Right renal pelvis (tissue), 4 donors: ENCODE measurements at places on chromosomes 2 and 18.

GRCh38 chr2:171524018-171524401, 1.7 kb downstream of the CYBRD1 start:
- peak; percentile 5 for DNase-seq

- DNase-seq: no peak
Measured at GRCh38 chr18:45715212-45715780, 8.7 kb upstream of the SLC14A1 start.

DNA sequence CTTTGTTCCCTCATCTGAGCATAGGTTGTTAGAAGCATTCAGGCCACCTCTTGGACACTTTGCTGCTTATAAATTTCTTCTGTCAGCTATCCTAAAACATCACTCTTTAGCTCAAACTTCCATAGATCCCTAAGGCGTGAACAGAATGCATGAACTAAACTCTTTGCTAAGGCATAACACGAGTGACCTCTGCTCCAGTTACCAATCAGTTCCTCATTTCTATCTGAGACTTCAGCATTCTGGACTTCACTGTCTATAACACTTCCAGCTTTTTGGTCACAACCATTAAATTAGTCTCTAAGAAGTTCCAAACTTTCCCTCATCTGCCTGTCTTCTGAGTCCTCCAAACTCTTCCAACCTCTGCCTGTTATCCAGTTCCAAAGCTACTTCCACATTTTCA, 8.3 kb upstream of the VWA3B start:
- no peak for DNase-seq

- no peak for DNase-seq
Measured at GRCh38 chr18:31946305-31947046, 3.5 kb upstream of the TRAPPC8 start.

DNA sequence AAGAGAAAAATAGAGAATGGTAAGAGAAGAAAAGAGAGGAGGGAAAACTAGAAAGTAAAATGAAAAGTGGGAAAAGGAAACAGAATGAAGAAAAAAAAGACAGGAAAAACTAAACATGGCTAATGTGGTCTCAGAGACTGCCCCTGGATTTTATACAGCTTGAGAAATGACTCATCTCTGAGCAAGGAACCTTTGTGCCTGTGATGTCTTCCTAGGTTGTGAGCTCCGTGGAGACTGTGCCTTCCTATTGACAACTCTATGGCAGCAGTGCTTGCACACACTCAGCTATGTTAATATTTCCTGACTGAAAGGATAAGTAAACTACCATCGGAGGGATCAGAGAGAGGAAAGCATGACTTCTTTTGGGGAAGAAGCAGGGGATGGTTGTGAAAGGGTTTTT, 203.8 kb downstream of the RDH14 start:
- no peak for DNase-seq

- DNase-seq: peak; percentile 23
Measured at GRCh38 chr2:164015328-164016123, 279.7 kb upstream of the FIGN start.

DNA sequence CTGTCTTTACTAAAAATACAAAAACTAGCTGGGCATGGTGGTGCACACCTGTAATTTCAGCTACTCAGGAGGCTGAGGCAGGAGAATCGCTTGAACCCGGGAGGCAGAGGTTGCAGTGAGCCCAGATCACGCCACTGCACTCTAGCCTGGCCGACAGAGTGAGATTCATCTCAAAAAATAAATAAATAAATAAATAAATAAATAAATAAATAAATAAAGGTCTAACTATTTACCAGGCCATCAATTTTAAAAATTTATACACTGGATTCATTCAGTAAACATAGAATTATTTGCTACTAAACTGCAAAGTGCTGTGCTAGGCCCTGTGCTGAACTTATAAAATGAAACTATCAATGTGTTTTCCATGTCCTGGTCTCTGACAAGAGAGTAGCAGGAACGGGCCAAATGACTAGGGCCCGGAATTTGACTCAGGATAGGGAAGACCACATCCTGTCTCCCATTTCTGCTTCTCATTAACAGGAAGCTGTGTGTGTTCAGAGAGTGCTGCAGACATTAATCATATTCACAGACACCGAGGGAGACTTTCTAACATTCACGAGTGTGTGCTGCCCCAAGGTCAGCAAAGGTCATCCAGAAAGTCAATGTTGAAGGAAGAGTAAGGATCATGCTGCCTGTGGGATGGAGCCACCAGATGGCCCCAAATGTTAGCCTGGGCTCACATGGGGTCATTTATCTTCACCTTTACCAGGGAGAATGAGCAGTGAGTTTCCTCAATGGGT, 95.8 kb downstream of the SPP2 start:
- no peak for DNase-seq

- no peak for DNase-seq
Measured at GRCh38 chr18:32893915-32894314, 121.1 kb upstream of the KLHL14 start.

DNA sequence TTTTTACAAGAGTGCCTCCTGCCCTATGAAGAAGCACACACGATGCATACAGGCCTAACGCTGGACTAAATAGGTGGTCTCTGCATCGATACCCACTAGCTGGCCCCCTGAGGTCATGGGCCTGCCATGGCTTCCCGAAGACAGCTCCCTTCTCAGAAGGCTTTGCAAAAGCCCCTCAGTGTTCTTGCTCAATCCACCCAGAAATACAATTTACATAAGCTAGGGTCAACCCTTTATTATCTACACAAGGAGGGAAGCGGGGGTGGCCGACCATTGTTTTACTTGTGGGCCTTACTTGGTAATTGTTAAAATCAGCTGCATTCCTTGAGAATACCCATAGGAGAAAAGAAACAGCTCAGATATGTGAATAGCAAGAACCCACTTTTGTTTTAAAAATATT, 28.5 kb downstream of the UXS1 start:
- DNase-seq: no peak

DNA sequence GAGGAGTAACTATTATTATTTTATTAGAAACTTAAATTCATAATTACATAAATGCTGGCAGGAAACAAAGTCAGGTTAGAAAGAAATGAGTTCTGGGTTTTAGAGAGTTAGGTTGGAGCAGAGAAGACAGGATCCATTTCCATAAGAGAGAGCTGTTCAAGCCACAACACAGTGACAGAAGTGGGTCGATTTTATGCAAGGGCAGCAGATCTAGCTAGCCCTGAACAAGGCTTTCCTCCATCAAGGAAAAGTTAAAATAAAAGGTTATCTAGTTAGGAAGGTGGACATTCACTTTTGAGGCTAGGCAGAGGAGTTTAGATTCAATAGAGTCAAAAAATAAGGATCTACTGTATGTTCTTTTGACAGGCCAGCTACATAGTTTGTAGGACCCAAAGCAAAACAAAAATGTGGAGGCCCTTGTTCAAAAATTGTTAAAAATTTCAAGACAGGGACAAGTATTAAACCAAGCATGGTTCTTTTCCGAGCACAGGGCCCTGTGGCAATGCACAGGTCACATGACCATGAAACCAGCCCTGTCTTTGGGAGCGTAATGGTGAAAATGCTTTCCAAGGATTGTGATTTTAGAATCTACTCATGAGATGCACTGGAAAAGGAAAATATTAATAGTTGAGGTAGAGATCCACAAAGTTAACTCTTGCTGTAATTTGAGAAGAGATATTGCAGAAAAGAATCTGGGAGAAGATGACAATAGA, 91.2 kb upstream of the CREB1 start:
- no peak for DNase-seq

DNA sequence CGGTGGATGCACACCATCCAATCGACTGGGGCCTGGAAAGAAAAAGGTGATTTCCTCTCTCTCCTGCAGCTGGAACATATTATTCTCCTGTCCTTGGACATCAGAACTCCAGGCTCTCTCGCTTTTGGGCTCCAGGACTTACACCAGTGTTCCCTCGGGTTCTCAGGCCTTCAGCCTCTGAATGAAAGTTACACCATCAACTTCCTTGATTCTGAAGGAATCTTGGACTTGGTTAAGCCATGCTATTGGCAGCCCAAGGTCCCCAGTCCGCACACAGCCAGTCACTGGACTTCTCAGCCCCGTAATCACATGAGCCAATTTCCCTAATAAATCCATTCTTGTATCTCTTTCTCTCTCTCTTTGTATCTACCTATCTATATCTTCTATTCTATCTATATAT, 418.9 kb downstream of the IRS1 start:
- no peak for DNase-seq

- no peak for DNase-seq
Measured at GRCh38 chr2:215454519-215455246, 18.8 kb upstream of the FN1 start.

DNA sequence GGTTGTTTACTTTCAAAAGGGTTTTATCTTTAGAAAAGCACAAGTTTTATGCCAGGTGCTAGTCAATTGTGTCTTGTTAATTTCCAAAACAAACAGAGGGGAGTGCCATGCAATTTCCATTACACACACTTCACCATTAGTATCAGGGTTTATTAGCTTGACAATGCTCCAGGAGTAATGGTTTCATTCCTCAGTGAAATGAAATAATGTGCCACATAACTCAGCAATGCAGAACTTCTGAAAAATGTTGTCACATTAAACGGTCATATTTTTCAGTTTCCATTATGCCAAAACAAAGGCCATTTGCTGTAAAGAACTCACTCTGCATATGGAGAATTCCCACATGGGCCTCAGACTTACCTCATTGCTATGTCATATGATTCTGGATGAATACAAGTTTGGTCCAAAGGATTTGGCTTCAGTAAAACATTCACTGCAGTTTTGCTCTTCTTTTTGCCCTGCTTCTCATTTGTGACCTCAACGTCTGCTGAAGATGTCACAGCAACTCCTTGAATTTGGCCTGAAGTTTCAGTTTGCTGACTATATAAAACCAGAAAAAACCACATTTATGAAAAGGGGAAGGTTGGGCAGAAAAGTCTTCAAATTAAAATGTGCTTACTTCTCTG, 198.2 kb downstream of the SRBD1 start:
- DNase-seq: no peak

DNA sequence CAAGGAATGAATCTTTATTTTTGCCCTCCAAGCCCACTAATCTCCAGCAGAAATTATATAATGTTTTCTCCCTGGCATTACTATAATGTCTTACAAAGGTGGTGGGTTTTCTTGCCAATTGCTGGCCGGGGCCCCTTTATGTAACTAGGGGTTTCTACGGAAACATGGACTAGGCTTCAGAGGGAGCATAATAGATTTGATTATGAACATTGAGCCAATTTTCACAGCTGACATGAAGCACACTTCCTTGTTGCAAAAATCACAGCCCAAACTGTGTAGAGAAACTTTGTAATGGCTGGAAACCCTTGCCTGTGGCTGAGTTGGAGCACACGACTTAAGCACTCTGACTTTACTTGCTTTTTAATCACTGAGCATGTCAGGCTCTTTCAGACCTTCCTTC, 3.8 kb upstream of the CYRIA start:
- DNase-seq: no peak

DNA sequence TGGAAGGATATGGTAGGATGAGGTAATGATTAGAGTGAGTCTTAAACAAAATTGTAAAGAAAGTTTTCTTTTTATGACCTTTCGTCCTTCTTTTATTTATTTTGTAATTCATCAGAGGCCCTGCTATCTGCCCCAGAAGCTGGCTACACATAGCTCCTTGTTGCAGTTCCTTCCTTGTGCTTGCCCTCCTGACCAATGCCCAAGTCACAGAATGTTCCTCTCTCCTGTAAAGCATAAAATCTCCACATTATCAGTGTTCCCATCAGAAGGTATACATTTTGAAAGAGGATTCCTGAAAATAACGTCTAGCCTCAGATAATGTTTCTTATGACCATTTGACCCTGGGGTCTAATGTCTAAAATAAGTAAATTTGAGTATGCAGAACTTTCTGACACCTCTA, 78.3 kb downstream of the RND3 start:
- no peak for DNase-seq

GRCh38 chr2:38613849-38614213, 11.1 kb upstream of the HNRNPLL start:
- no peak for DNase-seq

GRCh38 chr2:67451086-67451832, 54.1 kb downstream of the ETAA1 start:
- DNase-seq: no peak

GRCh38 chr2:28895189-28895893, 874 bp downstream of the WDR43 start:
- no peak for DNase-seq

- no peak for DNase-seq
Measured at GRCh38 chr2:201261471-201261870, 1.1 kb downstream of the CASP8 start.

DNA sequence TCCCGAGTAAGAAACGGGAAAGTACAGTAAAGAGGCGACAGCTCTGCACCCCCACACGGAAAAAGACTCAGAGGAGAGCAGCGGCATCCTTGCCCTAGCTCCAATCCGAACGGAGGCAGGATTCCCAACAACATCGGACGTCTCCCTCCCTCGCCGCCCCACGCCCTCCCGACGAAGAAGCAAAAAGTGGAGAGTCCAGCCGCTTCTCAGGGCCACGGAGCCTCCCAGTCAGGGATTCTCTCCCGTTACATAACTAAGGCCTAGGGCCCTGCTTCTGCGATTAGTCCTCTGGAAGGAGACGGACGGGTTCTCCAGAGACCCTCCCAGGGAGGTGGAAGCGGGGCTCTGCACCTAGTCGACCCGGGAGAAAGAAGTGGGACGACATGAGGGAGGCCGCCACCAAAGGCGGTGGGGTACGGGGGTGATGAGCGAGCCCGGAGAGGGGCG, 587 bp downstream of the SUMO1 start:
- peak; percentile 20 for DNase-seq

GRCh38 chr2:25109822-25110221, 58.6 kb downstream of the POMC start:
- no peak for DNase-seq

DNA sequence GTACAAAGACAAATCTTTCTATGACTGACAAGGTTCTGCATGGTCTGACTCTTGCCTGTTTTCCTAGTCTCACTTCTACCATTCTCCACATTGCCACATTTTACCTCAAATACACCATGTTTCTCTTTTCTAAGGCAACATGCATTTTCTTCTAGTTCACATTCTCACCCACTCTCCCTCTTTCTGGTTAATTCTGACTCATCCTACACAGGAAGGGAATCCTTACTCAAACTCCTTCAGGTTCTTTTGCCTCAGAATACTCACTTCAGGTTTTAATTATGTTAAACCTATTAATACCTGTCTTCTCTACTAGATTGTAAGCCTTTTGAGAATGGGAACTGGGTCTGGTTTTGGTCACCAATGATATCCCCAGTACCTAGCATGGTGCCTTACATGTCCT, 47.2 kb downstream of the MAP2 start:
- no peak for DNase-seq

DNA sequence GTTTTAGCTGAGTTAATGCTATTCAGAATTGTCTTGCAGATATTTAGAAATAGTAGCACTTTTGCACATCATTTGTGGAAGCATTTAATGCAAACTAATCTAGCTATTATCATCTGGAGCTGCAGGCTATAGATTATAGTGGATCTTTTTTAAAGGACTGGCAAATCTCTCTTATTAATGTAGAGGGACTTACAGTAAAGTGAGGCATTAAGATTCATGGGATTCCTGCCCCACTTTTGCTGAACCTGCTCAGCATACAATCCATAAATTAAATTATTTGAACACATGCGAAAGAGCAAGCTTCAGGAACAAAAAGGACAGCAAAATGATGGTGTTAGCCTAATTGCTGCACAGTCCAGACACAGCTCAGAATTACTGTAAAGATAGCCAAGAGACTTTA, 477.7 kb downstream of the DCDC2C start:
- no peak for DNase-seq
